ENCODE measurements at places on chromosomes 1 and 21. TPM values are rescaled to one million over a fixed set of nuclear protein-coding genes. Genes with fewer than 3 reads are reported as not detected.

RNU1-1 gene
- total RNA-seq = under 0.01 TPM

GRCh38 chr1:109488696-109489095, 5.0 kb downstream of the ATXN7L2 start:
- H3K27ac ChIP-seq = no peak overlapping the region
- H3K4me1 ChIP-seq = peaks cover 9% of the 10 kb centered on the region
- H3K27me3 ChIP-seq = no peaks in the 10 kb centered on the region
- no peak for DNase-seq
- peaks cover 15% of the 10 kb centered on the region for H3K36me3 ChIP-seq
- no peak overlapping the region for H3K4me3 ChIP-seq

DNA sequence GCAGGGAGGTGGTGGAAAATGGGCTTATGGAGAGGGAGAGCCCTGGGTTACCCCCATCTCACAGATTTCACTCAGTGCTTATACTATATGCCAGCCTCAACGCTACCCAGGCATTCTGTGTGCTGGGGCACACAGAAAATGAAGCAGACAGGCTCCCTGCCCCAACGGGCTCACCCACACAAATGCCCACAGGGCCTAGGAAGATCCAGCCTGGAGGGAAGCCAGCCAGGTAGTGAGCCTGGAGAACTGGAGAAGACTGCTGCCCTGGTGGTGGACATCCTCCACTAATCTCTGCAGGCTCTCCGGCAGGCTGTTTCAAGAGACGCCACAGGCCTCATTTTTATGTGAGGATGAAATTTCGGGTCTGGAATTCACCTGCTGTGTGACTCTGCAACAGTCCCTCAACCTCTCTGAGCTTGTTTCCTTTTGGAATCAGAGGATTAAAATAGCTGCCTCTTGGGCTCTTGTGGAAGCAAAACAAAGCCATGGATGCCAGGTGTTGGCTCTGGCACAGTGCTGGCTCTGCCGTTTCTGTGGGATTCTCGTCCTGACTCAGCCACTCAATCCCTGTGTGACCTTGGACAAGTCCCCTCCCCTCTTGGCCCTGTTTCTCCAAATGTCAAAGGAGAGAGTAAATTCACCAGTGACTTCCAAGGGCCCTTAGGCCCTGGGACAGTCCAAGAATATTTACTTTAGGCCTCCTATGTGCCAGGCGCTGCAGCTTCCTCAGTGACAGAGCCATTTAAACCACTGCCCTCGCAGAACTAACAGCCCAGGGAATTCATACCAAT, 3.6 kb downstream of the PAQR7 start:
- peaks cover 18% of the 10 kb centered on the region for H3K36me3 ChIP-seq
- no peak for DNase-seq
- no peak overlapping the region for H3K27ac ChIP-seq
- peaks cover 18% of the 10 kb centered on the region for H3K4me1 ChIP-seq
- H3K4me3 ChIP-seq = no peak overlapping the region
- H3K27me3 ChIP-seq = no peaks in the 10 kb centered on the region

DNA sequence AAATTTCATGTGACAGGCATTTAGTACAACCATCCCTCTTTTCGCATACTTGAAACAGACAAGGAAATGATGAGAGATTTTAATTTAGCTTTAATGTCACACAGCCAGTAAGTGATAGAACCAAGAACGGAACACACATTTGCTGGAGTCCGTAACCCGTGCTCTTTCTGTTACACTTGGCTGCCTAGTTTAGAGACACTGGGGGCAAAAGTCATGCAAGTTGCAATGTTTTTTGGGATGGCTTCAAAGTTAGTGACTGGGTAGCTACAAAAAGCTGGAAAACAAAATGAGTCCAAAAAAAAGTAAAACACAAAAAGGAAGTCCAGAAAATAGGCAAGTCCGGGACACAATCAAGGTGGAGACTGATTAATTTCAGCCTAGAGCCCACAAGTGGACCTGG, 5.9 kb downstream of the NID1 start:
- H3K4me1 ChIP-seq = peaks cover 8% of the 10 kb centered on the region
- no peak overlapping the region for H3K4me3 ChIP-seq
- H3K27me3 ChIP-seq = no peaks in the 10 kb centered on the region
- no peak for DNase-seq

PALMD gene
- total RNA-seq = 1.1 TPM

GBP4 gene
- not detected for total RNA-seq

SLC1A7 gene
- total RNA-seq = not detected

DNA sequence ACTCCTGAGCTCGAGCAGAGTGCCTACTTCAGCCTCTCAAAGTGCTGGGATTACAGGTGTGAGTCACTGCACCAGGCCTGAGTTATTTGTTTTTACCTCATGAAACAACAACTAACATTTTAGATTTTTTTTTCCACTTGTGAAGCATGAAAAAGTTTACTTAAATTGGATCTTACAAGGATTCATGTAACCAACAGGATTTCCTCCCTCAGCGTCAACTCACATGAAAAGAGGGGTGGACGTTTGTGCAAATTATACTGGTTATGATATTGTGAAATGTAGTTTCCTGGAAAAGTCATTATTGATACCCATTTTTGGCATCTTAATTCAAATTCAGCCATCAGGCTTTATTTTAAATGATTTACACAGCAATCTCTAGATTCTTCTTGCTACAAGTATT, 6.5 kb downstream of the CNST start:
- DNase-seq = no peak
- H3K27ac ChIP-seq = no peak overlapping the region
- no peaks in the 10 kb centered on the region for H3K36me3 ChIP-seq

- H3K27ac ChIP-seq = no peak overlapping the region
- no peaks in the 10 kb centered on the region for H3K4me1 ChIP-seq
- DNase-seq = no peak
- peaks cover 13% of the 10 kb centered on the region for H3K36me3 ChIP-seq
These were observed 34.4 kb downstream of the C21orf91 start for GRCh38 chr21:17784604-17785402.

- no peak overlapping the region for H3K4me3 ChIP-seq
- DNase-seq = peak; percentile 15
- H3K36me3 ChIP-seq = no peaks in the 10 kb centered on the region
These were observed 119.2 kb downstream of the TM2D1 start for GRCh38 chr1:61605607-61606321.

RGS1 gene
- total RNA-seq = not detected

- no peaks in the 10 kb centered on the region for H3K36me3 ChIP-seq
- H3K4me3 ChIP-seq = no peak overlapping the region
- no peaks in the 10 kb centered on the region for H3K4me1 ChIP-seq
These were observed 16.1 kb upstream of the NTNG1 start for GRCh38 chr1:107124694-107125093.

- no peaks in the 10 kb centered on the region for H3K36me3 ChIP-seq
- H3K27me3 ChIP-seq = no peaks in the 10 kb centered on the region
- DNase-seq = no peak
- H3K27ac ChIP-seq = no peak overlapping the region
- H3K4me1 ChIP-seq = no peaks in the 10 kb centered on the region
These were observed 57.2 kb upstream of the C1orf185 start for GRCh38 chr1:51044834-51045233.

OR2T6 gene
- total RNA-seq = not detected

DNA sequence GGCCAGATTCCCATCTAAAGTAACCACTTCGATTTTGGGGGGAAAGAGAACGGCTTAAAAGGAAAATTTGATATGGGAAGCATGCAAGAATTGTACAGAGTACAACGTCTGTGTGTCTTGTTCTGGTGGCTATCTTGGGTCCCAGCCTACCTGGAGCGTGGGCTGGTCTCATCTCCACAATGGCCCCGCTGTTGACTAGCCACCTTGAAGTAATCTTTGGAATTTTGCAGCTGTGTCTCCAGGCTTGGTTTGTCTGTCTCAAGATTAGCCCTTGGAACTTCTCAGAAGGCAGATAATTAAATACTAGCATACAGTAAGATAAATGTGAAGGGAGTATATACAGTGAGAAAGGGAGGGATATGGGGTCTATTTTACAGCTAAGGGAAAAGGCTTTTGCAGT, 1.3 kb upstream of the CC2D1B start:
- DNase-seq = no peak
- peaks cover 7% of the 10 kb centered on the region for H3K4me1 ChIP-seq
- H3K27me3 ChIP-seq = no peaks in the 10 kb centered on the region
- no peak overlapping the region for H3K27ac ChIP-seq
- H3K4me3 ChIP-seq = no peak overlapping the region

- DNase-seq = peak; percentile 90
- H3K27me3 ChIP-seq = peaks cover 2% of the 10 kb centered on the region
- H3K4me3 ChIP-seq = no peak overlapping the region
- H3K36me3 ChIP-seq = no peaks in the 10 kb centered on the region
- H3K27ac ChIP-seq = no peak overlapping the region
- peaks cover 10% of the 10 kb centered on the region for H3K4me1 ChIP-seq
These were observed 122.3 kb downstream of the TGFB2 start for GRCh38 chr1:218467101-218468072.

- H3K4me1 ChIP-seq = no peaks in the 10 kb centered on the region
- no peak overlapping the region for H3K27ac ChIP-seq
- H3K27me3 ChIP-seq = no peaks in the 10 kb centered on the region
- H3K4me3 ChIP-seq = no peak overlapping the region
- H3K36me3 ChIP-seq = peaks cover 2% of the 10 kb centered on the region
- DNase-seq = no peak
These were observed 15.1 kb upstream of the TAS1R2 start for GRCh38 chr1:18874600-18874999.

GRCh38 chr21:38258521-38259485, 2.0 kb downstream of the KCNJ15 start:
- H3K36me3 ChIP-seq = no peaks in the 10 kb centered on the region
- peak; percentile 98 for DNase-seq
- H3K4me1 ChIP-seq = peaks cover 9% of the 10 kb centered on the region
- H3K4me3 ChIP-seq = no peak overlapping the region
- H3K27ac ChIP-seq = peak overlapping the region; percentile 58

DNA sequence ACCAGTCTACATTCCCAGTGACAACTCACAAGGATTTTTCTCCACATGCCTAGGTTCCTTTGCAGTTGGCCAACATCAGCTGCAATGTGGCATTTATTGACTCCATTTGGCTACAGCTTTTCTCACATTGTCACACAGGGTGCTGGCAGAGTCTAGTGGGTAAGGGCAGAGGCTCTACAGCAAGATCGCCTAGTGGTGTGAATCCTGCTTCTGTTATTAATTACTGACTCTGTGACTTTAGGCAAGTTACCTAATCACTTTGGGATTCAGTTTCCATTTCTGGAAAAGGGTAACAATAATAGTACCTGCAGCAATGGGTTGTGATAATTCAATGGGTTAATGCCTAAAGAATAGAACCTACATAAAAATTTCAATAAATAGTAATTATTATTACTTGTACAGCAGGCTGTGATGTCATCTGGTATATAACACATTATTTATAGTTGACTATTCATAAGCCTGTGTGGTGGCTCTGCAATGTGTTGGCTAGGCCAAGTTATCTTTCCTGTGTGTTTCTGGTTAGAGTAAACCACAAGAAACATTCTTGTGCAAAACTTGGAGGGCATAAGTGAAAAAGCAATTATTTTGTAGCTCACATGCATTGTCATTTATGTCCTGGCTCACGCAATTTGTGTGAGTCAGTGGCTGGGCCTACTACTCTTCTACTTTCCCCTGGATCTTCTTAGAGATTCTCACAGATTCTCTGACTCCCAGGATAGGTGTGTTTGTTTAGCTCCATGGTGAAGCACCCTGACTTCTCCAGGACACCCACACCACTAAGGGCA, 59.5 kb downstream of the PTGS2 start:
- H3K4me3 ChIP-seq = no peak overlapping the region
- H3K27ac ChIP-seq = no peak overlapping the region
- DNase-seq = peak; percentile 78
- H3K36me3 ChIP-seq = no peaks in the 10 kb centered on the region
- no peaks in the 10 kb centered on the region for H3K27me3 ChIP-seq

- DNase-seq = peak; percentile 70
- no peaks in the 10 kb centered on the region for H3K4me1 ChIP-seq
These were observed 5.6 kb upstream of the KPRP start for GRCh38 chr1:152752225-152752624.

GRCh38 chr1:83011265-83011664, 987.7 kb downstream of the TTLL7 start:
- no peaks in the 10 kb centered on the region for H3K36me3 ChIP-seq
- H3K27me3 ChIP-seq = no peaks in the 10 kb centered on the region
- no peak for DNase-seq
- H3K4me1 ChIP-seq = no peaks in the 10 kb centered on the region
- no peak overlapping the region for H3K27ac ChIP-seq
- H3K4me3 ChIP-seq = no peak overlapping the region

DNA sequence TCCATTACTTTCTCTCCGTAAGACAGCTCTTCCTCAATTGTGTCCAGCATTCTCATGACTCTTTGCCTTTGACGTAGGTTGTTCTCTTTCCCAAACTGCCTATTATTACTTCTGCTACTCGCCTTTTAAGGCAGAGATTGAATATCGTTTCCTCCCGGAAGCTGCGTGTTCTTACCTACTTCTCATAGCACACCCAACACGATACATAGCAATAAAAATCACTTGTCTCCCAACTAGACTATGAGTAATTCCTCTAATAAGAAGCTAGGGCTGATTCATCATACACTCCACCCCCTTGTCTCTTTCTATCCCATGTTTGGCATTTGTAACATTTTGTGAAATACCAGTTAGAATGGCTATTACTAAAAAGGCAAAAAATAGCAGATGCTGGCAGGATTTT, 55.8 kb upstream of the SGIP1 start:
- no peaks in the 10 kb centered on the region for H3K27me3 ChIP-seq
- H3K36me3 ChIP-seq = no peaks in the 10 kb centered on the region
- H3K4me1 ChIP-seq = peaks cover 2% of the 10 kb centered on the region
- H3K4me3 ChIP-seq = no peak overlapping the region
- DNase-seq = peak; percentile 54

DNA sequence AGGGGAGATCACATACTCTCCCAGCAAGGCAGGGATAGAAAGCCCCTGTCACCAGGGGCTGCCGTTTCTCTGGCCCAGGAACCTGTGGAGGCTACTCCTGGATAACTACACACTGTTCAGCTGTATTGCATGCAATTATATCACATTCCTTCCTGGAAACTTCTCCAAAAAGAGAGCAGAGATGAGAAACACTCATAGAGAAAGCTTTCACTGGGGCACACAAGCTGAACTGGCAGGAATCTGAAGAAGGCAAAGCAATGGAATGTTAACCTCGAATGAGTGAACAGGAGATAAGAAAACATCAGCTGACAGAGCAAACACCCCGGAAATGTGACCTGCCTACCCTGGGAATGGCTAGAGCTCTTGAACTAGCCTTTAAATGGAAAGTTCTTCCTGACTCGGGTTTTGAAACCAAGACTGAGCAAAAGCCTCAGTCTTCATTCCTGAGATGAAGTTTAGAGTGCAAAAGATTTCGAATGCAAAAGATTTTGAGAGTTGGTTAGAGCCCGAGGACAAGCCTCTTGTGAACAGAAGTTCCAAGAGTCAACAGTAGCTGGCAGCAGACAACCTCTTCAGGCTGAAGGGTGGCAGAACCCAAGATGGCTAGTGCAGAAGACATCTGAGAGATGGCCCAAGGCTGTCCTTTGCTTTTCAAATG, 32.3 kb downstream of the CCN1 start:
- H3K4me1 ChIP-seq = peaks cover 30% of the 10 kb centered on the region
- peak; percentile 94 for DNase-seq
- no peak overlapping the region for H3K4me3 ChIP-seq
